ENCODE measurements at places on chromosomes 12 and 14. TPM values are rescaled to one million over a fixed set of nuclear protein-coding genes. Genes with fewer than 3 reads are reported as not detected.

OR6C2 gene
- total RNA-seq: not detected

ACVRL1 gene
- 46.8 TPM for total RNA-seq

PRR4 gene
- 1.6 TPM for total RNA-seq

BDKRB1 gene
- 0.20 TPM for total RNA-seq

NR1H4 gene
- 0.39 TPM for total RNA-seq

CACNA1C gene
- total RNA-seq: 4.3 TPM

ZC3H14 gene
- total RNA-seq: 46.5 TPM

RAD51B gene
- 35.1 TPM for total RNA-seq

KRT4 gene
- total RNA-seq: 0.99 TPM

HPD gene
- total RNA-seq: not detected

PRH2 gene
- not detected for total RNA-seq

IAPP gene
- not detected for total RNA-seq

PTGR2 gene
- 3.7 TPM for total RNA-seq

AQP6 gene
- total RNA-seq: 0.20 TPM

OR6C1 gene
- not detected for total RNA-seq

KRT74 gene
- total RNA-seq: 133 TPM

TAS2R30 gene
- 18.1 TPM for total RNA-seq

DIO2 gene
- 8.6 TPM for total RNA-seq

WDR89 gene
- 14.3 TPM for total RNA-seq

PPP1R1A gene
- 6.4 TPM for total RNA-seq

CLEC4D gene
- total RNA-seq: 0.99 TPM

CISTR gene
- total RNA-seq: not detected

GYS2 gene
- not detected for total RNA-seq

LTB4R gene
- 8.6 TPM for total RNA-seq

SLCO1B1 gene
- not detected for total RNA-seq

HOTAIR gene
- 0.79 TPM for total RNA-seq

DNAH10 gene
- total RNA-seq: 0.99 TPM

All from skin of body (tissue), 3 donors.